ENCODE measurements at places on chromosomes 3 and 15.
A peak's percentile ranks its signal among the peaks of the same experiment; 100 is the strongest.

DNA sequence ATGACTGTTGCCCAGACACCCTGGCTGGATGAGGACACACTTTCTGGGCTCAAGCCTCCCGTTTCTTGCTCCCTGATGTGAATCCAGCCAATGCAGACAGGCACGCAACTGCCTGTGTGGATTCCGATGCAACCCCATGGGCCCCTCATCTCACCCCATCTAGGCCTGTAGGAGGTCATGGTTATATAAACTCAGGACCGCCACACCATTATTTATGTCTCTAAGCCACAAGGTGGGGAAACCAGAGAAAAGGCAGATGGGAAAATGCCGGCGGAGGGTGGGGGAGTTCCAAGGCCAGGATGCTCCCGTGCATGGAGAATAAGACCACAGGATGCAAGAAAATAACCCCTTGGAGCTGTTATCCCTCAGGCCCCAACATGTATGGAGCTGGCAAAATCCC lies 2.0 kb downstream of the MESP1 start:
- DNase-seq: no peak

DNA sequence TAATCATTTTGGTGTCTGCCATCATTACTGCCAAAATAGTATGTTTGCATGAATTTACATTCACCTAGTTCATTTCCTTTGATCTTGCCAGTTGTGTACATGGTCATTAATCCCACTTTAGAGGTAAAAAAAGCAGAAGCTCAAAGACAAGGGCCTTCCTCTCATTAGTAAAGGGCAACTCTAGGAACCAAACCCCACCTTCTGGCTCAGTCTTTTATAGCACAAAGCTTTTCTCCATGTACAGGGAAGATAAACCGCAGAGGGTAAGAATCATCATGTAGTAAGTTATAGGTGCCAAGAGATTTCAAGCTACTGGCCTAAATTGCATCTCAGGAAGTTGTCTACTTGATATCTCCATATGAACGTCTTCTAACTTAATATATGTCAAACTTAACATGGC lies 19.3 kb upstream of the SPG21 start:
- peak; percentile 82 for DNase-seq

- DNase-seq: no peak
Measured at GRCh38 chr3:184351511-184352148, 9.8 kb downstream of the CLCN2 start.

DNA sequence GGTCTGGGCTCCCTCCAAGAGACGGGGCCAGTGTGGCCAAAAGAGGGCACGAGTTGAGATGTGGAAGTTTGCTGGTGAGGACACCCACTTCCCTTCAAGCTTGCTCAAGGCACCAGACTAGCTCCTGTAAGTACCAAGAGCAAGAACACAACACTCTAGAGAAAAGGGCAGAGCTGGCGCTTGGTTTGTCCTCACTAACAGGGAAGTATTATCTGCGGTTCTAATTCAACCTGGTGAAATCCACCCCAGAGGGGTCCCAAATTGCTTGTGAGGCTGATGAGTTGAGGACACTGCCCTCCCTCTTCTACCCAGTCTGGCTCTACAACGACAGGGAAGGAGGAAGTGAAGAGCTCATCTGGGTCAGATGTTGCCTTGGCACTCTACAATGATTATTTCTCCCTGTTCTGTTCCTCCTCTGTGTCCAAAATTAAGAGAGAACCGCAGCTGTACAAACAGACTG lies 16.9 kb upstream of the FSIP1 start:
- DNase-seq: no peak

- DNase-seq: no peak
Measured at GRCh38 chr3:128559486-128560225, 66.7 kb upstream of the GATA2 start.

GRCh38 chr15:70254311-70254869 lies 156.7 kb upstream of the TLE3 start:
- DNase-seq: no peak

DNA sequence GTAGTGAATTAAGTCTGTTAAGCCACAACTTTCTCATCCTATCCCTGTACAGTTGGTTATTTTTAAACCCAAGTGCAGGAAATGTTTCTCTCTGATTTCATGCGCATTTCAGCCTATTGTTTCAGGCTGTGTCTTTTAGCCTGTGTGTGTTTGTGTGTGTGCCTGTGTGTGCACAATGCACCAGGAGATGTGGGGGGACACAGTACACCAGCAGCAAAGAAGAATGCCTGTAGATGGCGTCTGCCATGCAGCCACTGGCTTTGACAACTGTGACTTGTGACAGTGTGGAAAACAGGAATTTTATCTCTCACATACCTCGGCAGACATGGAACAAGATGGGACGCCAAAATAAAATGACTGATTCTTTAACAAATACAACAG lies 43.6 kb upstream of the PLXNA1 start:
- peak; percentile 7 for DNase-seq

DNA sequence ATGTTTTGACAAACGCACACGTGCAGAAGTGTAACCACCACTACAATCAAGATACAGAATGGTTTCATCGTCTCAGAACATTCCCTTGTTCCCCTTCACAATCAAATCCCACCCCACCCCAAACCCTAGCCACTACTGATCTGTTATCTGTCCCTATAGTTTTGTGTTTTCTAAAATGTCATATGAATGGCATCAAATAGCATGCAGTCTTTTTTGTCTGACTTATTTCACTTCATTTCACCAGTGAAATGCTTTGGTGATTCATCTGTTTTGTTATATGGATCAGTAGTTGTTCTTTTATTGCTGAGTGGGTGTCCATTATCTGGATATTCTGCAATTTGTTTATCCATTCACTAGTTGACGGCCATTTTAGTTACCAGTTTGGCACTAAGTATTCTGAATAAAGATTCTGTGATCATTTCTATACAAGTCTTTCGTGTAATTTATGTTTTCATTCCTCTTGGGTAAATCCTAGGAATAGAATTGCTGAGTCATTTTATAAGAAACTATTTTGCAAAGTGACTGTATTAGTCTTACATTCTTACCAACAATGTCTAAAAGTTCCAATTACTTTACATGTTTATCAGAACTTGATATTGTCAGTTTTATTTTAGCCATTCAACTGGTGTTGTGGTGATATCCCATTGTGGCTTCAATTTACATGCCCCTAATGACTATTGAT lies 232.8 kb downstream of the CLSTN2 start:
- no peak for DNase-seq

DNA sequence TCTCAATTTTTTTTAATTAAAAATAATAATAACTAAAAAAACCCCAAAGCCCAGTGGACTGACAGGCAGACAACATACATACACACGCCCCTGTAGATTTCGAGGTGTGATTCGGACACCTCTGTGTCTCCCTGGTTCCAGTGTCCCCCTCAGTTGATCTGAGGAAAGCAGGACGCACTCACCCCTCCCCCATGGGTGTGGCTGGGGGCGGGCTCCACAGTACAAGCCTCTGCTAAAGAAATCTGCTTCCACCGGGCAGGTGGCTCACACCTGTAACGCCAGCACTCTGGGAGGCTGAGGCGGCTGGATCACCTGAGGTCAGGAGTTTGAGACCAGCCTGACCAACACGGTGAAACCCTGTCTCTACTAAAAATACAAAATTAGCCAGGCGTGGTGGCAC lies 33.8 kb upstream of the BLM start:
- DNase-seq: no peak

- DNase-seq: no peak
Measured at GRCh38 chr15:51342227-51342999, 958 bp downstream of the GLDN start.

- DNase-seq: no peak
Measured at GRCh38 chr15:68436680-68437079, 4.7 kb upstream of the ITGA11 start.
